ENCODE measurements at places on chromosomes 12 and 14.

DNA sequence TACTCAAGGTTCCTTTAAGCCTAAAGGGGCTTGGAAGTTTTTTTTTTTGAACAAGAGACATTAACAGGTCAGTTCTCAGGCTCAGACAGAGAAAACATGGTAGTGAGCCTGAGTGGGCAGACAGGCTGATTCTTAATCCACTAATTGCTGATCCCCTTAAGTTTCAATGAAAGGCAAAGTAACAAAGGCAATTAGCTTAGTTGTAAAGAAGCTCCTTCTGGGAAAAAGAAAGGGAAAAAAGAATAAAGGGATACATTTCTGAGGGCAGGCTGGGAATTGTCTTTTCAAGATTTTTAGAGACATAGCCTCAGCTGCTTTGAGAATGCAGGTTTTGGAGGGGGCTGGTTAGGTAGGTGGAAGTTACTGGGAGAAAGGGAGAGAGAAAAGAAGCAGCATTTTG, 133.8 kb downstream of the CFAP54 start:
- DNase-seq = no peak

DNA sequence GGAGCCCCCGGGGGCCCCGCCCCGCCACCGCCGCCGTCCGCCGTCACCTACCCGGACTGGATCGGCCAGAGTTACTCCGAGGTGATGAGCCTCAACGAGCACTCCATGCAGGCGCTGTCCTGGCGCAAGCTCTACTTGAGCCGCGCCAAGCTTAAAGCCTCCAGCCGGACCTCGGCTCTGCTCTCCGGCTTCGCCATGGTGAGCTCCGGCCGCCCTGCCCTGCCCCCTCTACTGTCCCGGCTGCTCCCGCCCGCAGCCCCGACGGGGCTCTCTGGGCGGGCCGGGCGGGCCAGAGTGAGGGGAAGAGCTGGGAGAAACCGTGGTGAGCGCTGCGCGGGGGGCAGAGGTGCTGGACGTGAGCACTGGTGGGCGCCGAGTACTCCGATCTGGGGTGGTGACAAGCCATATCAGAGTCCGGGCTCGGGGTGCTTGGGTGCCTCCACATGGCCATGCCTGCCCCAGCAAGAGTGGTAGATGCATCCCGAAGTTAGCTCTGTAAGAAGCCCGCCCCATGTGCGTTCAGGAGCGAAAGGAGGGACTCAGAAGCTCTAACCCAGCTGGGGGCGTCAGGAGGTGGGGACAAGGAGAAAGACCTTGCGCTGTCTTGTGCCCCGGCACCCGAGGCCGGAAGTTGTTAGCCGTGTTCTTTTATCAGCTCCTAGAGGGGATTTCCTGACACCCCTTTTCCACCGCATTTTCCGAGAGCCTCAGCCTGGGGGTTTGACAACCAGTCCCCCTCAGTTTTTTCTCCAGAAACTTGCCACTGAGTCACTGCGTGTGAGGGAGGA, 717 bp downstream of the ORAI1 start:
- peak; percentile 35 for DNase-seq

DNA sequence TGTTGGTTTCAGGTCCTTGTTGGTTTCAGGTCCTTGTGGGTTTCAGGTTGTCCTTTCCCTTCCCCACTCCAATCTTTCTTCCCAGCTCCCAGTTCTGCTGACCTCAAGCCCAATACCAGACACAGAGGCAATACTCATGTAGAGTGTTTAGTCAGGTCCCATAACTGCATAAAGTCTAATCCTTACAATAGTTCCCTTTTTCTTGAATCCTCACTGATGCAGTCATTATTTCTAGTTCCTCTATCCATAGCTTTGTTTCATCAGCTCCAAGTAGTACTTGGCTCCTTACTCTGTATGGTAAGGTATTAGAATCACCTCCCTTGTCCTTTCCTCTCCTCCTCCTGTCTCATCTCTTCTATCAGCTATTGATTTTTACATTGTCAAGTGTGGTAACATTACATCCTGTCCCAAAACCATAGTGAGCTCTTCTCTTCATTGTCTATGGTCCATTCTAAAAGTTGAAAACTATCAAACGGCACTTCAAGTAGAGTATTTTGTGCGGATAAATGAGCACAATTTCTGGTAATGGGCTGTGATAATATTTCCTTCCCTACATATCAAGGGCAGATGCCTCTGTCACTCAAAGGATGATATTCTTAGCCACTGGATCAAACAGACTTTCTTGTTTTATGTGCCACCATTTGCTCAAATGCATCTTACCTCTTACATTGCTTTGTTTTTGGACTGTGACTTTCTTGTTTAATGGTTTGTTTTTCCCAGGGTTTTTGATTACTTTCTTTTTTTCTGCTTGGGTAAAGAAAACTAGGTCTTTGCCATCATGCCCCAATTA, 57.2 kb upstream of the JDP2 start:
- DNase-seq = no peak

DNA sequence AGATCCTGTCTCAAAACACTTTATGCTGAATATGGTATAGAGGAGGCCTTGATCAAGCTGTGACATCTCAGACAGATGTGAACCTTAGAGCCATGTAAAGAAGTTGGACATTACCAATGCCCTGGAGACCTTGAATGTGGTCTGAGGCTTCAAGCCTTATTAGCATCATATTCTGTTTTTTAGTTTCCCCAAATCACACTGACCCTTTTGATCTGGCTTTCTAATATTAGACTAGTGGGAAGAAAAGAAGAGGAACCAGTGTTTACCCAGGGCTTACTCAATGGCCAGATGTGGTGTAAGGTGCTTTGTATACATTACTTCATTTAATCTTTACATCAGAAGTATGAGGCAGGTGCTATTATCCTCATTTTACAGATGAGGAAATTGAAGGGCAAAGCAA, 10.6 kb upstream of the TBPL2 start:
- no peak for DNase-seq

DNA sequence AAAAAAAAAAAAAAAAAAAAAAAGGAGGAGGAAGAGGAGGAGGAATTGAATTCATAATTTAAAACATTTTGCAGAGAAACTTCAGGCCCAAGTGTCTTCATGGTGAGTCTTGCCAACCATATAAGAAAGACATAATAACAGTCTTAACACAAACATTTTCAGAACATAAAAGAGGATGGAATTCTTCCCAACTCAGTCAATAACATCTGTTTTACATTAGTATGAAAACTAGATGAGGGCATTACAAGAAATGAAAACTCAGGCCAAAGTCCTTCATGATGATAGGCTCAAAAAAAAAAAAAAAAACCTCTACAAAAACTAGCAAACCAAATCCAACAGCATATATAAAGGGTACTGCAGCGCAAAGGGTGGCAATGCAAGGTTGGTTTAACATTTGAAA, 151.6 kb downstream of the FOXA1 start:
- no peak for DNase-seq

DNA sequence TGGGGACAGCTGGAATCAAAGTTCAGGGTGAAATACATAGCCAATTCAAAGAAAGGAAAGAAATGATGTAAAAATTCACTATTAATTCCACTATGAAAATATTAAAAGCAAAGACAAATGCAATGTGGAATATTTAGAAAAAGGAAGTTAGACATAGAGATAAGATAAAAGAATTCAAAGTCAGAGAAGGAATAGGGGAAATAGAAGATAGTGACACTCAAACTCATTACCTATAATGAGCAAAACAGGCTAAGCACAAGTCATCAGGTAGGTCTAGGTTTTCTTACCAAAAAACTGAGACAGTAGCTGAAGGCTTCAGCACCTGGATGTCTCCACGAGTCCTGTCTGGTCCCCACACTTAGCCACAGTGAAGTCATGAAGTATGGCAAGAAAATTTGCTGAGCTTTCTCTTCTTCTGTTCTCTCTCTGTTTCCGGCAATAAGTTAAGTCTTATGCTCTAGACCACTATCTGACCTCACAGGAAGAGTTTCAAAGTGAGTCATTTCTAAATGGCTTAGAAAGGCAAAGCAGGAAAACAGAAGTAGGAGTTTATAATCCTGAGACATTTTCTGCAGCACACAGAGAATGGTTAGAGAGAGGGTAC, at the start of gene C3AR1:
Gene C3AR1, minus strand, starts transcription at position 369 of the 604 bp plus-strand sequence. CDS start 6,174 bp downstream, outside the sequence.
- no peak for DNase-seq

GRCh38 chr12:18990856-18991255, 138.7 kb upstream of the PLEKHA5 start:
- no peak for DNase-seq

Measured in amygdala (tissue), 56 donors.